ENCODE measurements at places on chromosomes 13 and 19.
A peak's percentile ranks its signal among the peaks of the same experiment; 100 is the strongest.

DNA sequence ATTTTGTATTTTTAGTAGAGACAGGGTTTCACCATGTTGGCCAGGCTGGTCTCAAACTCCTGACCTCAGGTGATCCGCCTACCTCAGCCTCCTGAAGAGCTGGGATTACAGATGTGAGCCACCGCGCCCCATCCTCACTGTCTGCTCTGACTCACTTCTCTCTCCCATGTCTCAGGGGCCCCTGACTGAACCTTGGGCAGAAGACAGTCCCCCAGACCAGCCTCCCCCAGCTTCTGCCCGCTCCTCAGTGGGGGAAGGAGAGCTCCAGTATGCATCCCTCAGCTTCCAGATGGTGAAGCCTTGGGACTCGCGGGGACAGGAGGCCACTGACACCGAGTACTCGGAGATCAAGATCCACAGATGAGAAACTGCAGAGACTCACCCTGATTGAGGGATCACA is 5.0 kb downstream of the SIGLEC9 start:
- no peak for DNase-seq

DNA sequence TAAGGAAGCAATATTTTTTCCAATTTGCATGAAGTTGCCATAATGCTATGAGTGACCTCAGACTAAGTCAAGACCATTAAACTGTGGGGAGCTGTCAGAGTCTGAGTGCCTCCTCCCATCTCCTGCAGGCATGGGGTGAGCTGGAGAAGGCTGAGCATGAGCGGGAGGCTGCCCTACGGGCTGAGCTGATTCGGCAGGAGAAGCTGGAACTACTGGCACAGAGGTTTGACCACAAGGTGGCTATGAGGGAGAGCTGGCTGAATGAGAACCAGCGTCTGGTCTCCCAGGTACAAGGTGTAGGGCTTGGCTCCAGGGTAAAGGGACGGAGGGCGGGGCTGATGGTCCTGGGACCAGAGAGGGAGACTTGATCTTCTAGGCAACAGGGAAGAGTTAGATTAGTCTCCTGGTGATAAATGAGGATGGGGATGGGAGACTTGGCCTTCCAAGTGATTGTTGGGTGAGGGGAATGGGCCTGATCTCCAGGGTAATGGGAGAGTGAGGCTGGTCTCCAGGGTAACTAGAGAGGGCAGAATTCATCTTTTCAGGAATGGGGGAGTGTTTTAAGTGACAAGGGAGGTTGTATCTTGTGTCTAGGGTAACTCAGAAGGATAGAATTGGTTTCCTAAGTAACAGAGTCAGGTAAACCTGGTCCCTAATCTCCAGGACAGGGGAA is 36.0 kb downstream of the SPTBN4 start:
- DNase-seq: no peak

- DNase-seq: no peak
Measured at GRCh38 chr13:58598241-58598640, 966.7 kb downstream of the PCDH17 start.

- DNase-seq: no peak
Measured at GRCh38 chr13:97140611-97141010, 81.5 kb upstream of the MBNL2 start.

DNA sequence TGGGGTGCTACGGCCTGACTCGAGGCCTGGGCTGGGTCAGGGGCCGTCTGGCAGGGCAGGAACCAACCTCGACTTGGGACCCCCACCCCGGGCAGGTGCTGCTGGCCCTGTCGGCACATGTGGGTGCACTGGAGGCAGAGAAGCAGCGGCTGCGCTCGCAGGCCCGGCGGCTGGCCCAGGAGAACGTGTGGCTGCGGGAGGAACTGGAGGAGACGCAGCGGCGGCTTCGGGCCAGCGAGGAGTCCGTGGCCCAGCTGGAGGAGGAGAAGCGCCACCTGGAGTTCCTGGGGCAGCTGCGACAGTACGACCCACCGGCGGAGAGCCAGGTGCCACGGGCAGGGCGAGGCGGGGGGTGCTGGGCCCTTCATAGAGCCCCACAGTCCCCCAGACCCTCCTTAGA is 5.9 kb downstream of the KLC3 start:
- DNase-seq: no peak

DNA sequence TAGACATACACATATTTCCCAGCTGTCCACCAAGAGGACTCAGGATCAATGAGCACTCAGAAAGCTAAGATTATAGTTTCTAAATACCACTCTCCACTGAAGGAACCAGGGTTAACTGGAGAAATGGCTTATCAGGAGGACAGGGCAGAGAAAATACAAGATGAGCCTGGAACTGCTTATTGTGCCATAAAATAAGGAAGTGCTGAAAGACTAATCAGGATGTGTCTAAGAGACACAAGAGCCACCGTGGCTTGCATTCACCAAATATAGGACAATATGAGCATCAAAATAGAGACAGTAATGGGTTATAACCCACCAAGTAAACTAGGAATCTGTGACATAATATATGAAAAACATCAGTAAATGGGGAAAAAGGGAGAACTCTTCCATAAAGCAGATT is 32.8 kb downstream of the KLF12 start:
- DNase-seq: no peak

DNA sequence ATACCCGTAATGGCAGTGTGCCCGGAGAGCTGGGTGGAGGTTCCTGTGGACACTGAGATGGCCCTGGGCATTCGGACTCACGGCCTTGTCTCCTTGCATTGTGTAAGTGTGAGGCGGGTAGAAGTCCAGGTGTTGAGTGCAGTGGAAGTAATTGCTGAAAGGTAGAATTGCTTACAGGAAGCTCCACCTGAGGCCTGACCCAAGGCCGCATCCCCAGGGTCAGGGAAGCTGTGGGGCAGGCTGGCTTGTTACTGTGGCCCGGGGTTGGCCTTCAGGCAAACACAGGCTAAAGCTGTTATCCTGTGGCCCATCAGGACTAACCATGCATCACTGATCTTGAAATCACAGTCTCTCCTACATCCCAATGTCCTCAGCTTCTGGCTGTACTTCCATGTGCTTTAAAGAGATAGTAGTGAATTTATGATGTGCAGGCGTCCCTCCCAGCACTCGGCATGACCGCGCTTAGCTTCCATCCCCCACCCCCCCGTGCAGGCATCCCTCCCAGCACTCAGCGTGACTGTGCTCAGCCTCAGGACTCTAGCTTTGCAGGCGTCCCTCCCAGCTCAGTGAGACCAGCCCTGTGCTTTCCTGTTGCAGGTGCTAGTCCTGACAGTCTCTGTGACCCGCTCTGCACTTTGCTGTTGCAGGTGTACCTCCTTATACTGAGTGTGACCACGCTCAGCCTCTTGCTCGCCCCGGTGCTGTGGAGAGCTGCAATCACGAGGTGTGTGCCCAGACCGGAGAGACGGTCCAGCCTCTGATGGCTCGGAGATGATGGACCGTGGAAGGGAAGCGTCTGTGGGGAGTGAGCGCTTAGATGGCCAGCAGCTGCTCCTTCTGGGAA is 35.6 kb upstream of the TFDP1 start:
- DNase-seq: no peak

DNA sequence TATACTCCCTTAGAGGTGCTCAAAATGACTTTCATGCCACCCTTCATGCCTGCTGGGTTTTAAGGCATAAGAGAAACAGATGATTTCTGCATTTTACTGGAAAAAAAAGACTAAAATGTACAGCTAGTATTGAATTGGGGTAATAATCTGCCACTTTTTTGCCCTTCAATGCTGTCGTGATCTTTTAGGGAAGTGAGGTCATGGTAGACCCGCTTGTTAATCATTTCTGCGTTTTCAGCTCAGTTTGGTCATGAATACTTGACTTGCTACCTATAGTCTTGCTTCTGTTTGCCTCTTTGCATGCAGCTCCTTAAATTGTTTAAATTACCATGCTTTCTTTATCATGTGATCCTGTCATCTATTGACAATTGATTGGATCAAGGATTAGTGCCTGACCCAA is 90.4 kb downstream of the PCCA start:
- no peak for DNase-seq

DNA sequence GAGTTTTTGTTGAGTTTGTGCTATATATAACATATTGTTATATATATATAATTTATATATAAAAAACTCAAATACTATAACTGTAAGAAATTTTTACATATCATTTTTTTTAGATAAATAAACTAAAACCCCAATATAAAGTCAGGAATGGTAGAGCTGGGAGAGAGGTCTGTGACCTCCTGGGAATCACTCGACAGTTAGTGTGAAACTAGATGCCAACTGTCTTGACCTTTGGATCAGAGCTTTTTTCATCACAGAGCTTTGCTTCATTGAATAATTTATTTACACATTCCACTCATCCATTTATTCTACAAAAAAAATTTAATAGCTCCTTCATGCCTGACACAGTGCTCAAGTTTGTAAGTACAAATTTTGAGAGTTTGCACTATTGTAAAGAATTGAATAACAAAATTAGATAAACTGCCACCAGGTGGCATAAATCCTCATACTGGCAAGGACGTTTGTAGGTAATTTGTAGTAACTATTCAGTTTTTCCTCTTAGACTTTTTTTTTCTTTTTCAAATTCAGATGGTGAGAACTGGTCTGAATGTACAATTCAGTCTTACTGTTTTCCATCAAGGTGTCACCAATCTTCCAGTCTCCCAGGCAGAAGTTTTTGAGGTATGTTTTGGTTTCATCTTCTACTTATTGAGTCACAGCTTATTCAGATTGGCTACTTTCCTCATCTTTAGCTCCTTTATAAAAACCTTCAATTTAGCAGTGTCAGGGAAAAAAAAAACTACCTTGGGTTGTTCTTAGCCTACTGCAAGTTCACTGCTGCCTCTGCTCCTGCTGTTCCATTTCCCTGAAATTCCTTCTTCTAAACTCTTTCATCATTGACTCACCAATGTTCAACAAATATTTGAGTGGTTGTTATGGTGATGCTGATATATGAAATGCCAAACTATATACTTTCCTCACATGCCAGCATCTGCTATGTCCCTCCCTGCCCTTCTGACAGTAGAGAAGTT is 28.7 kb downstream of the LACC1 start:
- DNase-seq: no peak

GRCh38 chr19:6753178-6754031 is 13.8 kb downstream of the SH2D3A start:
- peak; percentile 80 for DNase-seq

GRCh38 chr13:40404967-40405716 is 261.3 kb downstream of the FOXO1 start:
- no peak for DNase-seq

DNA sequence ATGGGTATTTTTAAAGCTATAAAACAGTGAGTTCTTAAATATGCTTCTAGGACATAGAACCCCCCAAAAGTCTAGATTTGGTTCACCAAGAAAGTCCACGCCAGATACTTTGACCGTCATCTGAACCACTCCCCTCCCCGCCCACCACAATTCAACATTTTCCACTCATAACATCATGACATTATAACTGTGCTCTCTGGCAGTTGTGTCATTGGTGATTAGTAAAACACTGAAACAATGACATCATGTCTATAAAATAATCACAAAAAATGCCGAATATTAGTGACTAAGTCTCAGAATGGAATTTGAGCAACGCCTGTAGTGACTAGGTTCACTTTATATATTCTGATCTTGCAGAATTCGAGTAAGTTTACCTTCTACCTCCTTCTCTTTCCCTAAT is 732.3 kb downstream of the FGF9 start:
- no peak for DNase-seq

DNA sequence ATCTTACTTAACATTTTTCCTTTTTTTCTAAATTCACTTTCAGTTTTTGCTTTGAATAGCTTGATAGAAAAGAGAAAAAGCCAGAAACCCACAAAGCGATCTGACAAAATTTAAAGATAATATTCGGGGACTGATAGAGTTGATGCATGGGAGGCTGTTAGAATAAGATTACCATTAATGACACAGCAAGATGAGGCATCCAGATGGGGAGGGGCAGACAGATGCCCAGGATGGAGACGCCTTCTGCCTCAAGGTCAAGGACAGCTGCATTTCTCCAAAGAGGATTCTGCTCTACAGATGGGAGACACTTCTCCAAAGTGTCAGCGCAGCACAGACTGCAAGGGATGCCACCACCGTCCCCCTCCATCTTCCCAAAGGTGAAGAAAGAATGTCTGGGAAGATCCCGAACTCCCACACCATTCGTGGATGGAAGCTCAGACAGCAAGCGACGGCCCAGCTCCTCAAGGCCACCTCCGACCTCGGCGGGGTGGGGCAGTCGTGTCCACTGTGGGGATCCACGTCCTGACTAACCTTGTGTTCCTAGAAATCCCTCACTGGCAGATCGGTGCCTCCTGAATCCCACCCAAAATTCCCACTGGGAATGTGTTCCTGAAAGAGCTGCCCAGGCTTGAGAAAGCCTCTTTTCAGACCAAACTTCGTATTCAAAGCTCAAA is 32.9 kb downstream of the NAXD start:
- no peak for DNase-seq

DNA sequence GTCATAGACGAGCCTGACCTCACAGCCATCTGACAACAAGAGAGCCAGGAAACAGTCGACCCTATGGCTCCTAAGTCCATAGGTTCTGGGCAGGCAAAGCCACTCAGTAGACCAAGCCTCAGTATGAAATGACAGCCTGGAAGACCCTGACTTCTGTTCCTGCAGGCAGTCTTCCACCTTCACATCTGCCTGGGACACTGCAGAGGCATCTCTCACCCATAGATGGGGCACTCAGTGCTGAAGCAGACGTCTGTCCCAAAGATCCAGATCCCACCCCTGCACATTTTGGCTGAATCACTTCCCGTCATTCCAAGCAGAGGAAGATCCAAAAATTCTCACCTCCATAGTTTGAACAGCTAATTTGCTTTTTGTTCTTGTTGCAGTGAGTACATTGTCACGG is 139.3 kb upstream of the ZNF507 start:
- no peak for DNase-seq

- peak; percentile 74 for DNase-seq
Measured at GRCh38 chr19:49890349-49891311, 6.1 kb downstream of the IL4I1 start.

DNA sequence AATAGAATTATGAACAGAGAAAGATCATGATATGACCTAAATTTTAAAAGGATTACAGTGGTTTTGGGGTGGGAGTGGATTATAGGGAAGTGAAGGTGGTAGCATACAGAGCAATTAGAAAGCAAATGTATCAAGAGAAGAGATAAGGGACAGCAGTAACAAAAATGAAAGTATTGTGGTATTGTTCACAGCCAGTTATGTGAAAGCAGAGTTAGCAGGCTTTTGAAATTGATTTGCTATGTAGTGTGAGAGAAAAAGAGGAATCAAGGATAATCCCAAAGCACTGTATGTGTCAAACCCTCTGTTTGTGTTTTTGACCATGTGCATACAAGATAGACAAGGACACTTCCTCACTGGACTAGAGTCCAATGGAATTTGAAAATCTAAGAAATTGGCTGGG is 1721.4 kb downstream of the PCDH9 start:
- DNase-seq: no peak

DNA sequence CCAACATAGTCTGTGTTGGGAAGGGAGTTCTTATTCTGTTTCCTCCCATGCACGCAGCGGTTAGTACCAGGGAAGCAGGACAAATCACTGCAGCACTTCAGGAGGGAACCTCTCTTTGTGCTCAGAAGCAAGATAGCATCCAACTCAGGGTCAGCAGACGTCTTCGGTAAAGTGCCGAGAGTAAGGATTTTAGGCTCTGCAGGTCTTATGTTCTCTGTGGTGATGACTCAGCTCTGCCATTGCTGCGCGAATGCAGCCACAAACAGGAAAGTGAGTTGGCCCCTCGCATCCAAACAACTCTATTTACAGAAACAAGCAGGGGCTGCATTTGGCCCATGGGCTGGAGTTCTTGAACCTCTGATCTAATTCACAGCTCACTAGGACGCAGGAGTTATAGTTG is 122.1 kb upstream of the SPATA13 start:
- no peak for DNase-seq

GRCh38 chr13:79782541-79783205 is 301.7 kb downstream of the NDFIP2 start:
- no peak for DNase-seq
